ENCODE measurements at places on chromosomes 6 and 20.

DNA sequence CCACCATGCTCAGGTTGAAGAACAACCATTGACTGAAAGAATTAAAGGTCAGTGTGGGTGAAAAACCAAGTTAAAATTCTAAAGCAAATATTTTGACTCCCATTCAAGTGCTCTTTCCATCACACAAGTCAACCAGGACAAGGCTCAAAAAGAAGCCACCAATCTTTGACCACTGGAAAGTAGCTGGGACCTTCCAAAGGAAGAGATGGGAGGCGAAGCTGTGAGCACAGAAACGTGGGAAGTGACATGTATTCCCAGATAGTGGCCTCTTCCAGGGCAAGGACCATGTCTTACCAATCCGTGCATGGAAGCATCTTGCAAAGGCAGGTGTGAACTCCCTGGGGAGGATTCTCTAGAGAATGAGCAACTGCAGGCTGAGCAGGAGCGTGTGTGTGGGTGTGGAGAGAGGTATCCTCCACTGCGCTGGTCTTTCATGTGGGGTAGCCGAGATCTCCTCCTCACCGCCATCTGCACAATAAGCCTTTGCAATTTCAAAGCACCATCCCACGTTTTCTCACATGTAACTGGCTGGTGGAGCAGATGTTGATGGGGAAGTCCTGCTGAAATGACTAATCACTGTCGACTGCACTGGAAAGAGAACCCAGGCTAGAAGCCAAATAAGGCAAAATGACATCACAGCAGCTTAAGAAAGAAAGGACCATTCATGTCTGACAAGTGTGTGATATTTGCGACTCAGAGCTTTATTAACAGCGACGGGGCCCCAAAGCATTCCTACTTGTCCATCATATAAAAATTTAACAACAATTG is 189.4 kb upstream of the RREB1 start:
- no peak for DNase-seq

DNA sequence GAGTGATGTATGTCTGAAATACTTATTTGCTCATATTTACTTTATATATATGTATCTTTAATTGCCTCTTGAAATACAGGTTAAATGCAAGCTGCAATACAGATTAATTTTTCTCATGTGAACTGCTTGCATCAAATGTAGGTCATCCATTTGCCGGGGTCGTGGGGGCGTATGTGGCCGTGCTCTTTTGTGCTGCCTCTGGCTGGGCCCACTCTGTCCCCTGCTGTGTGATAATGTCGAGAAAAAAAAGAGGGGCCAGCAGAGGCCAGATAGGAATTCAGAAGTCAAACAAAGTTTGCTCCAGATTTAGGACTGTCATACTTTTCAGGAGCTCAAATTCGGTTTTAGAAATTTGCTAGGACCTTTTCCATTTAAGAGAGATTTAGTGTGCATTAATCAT is 459.6 kb upstream of the SOX4 start:
- no peak for DNase-seq

DNA sequence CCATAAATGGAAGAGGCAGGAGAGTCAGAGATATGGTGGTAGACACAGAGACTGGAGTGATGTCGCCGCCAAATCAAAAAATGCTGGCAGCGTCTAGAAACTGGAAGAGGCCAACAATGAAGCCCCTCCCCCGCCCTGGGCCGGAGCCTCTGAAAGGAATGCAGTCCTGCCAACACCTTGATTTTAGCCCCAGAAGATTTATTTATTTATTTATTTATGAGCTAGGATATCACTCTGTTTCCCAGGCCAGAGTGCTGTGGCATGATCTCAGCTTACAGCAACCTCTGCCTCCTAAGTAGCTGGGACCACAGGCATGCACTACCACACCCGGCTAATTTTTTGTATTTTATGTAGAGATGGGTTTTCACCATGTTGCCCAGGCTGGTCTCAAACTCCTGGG is 82.6 kb upstream of the CCDC167 start:
- DNase-seq = no peak

DNA sequence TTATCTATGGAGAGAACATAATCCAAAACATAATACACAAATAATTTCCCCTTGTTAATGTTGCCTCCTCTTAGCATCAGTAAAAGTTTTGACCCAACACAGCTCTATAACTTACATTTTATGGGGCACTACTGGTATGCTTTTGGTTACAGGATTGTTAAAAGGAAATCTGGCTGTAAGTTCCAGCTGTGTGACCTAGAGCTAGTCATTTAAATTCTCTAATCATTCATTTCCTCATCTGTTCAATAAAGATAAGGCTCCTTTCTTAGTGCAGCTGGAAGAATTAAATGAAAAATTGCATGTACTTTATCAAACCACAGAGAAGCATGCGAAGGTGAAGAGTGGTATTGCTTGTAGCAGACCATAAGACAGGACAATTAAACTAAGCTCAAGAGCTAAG is 4.6 kb downstream of the SLC17A2 start:
- DNase-seq = no peak

DNA sequence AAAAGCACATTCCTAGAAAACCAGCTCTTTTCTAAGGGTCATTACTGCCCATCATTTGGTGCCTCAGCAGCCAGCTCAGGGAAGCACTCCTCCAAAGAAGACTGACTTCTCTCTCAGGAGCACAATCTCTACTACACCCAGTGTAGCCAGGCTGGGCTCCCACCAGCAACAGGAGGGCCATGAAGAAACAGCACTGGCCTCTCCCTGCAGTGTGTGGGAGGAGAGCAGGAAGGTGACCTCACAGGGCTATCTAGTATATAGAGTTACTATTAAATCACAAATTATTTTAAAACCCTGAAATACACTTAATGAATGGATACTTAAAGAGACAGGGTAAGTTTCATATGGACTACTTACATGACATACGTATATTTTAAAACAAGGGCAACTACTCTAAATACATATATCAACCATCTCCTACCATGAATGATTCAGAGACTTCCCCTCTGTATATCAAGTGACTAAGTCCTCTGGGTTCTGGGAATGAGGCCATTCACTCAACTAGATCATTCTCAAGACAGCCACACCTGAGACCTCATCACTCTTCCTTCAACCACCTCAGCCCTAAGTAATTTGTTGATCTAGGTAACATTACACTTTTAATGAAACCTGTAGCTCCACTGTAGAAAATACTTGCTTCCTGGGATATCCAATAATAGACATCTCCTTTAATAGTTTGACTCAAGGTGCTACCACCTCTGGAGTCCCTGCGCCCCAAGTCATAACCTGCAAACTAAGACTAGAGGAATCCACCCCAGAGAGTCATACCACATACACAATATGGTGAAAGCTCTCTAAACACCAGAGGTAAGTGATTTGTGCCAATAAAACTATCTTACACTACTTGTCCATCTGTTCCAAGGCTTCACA is 25.2 kb downstream of the TBX18 start:
- DNase-seq = no peak

GRCh38 chr6:109515781-109516409 is 32.9 kb upstream of the ZBTB24 start:
- DNase-seq = no peak

DNA sequence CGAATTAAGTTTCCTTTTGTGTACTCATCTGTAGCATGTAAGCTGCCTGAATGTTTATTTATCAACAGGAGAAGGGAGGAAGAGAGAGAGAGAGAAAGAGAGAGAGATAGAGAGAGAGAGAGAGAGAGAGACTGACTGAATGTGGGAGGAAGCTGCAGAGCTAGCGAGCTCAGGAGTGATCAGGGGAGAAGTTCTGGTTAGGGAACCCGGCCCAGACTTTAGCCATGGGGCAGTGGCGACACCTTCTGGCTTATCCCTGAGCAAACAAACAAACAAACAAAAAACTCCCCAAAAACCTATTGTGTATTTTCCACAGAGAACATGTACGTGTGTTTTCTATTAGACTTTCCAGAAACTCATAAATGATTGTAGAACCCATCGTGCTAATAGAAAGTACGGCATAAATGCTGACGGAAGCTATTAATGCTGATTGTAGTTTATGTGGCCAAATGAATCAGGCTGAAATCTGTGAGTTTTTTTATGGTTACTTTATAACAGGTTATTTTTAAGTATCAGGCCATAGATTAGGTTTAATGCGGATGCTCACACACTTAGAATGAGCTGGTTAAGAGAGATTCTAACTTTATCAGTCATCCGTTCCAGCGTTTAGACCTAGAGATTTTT is 92.8 kb downstream of the CLIC5 start:
- DNase-seq = peak; percentile 47

GRCh38 chr20:42027746-42028268 is 409.6 kb upstream of the CHD6 start:
- peak; percentile 1 for DNase-seq
